KG1 (cell line): ENCODE measurements at places on chromosomes 4 and X.

DNA sequence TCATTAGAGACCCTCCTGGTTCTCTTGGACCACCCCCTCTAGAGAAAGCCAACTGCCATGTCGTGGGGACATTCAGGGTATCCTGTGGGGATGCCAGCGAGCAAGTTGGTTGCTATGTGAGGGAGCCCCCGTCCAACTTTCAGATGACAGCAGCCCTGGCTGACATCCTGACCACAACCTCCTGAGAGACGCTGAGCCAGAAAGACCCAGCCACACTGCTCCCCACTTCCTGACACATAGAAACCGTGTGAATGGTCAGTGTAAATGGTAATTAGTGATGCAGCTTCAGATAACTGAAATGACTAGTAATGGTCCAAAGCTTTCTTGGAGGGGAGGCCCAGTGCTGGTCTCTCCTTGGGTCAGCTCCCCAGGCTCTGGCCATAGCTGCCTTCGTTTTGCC lies 10.8 kb downstream of the CLCN4 start:
- DNase-seq, result no peak

- DNase-seq, result no peak
Observed at GRCh38 chr4:76584241-76585152, 149.5 kb downstream of the SHROOM3 start.

DNA sequence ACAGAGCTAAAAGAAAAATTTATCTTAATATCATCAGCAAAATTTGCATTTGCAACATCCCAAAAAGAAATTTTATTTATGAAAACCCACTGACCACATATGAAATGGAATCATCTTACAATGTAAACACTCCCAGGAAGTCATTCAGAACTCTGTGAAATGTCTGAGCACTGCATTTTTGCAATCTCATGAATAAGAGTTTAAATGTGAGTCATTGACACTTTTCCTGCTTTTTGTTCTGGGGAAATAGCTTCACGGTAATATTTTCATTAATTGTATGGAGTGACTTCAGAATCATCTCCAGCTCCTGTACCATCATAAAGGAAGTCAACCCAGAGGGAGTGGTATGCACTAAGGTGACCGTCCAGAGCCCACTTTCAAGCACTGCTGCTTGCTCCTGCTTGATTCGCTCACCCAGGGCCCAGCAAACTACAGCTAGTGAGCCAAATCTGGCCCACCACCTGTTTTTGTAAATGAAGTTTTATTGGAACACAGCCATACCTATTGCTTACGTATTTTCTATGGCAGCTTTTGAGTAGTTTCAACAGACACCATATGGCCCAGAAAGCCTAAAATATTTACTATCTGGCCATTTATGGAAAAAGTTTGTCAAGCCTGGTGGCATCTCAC lies 17.2 kb downstream of the EDNRA start:
- DNase-seq, result no peak

DNA sequence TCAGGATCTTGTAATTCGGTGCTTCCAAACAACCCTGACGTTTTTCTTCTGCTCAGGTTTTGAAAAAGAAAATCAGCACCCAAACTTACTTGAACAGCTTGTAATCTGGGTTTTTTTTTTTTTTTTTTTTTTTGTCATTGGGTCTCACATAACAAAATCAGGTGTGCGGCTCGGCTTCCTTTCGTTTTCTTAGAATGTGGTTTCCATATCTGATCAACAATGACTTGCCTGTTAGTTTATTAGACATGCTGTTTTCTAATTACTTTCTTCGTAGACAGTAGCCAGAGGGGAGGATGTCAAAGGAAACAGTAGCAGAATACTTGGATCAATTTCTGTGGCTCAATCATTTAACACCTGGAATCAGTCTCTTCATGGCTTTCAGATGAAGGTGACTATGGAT lies 890 bp upstream of the FREM3 start:
- no peak for DNase-seq

DNA sequence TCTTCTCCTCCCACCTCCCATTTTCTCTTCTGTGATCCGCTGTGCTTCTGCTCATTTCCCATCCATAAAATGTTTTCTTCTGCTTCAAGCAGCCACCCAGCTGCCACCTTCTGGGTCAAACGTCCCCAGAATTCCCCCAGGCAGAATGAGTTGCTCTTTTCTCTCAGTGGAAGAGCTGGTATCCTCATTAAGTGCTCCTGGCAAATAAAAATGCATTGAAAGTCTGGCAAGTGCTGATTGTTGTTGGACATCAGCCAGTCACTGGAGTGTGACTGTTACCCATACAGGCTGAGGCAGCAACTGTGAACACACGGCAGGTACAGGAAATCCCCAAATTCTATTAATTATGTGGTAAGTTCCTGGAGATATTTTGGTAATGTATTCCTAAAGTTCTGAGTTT lies 52.6 kb downstream of the LIMCH1 start:
- DNase-seq, result no peak

- DNase-seq, result no peak
Observed at GRCh38 chrX:120752431-120753082, 122.7 kb upstream of the C1GALT1C1 start.

DNA sequence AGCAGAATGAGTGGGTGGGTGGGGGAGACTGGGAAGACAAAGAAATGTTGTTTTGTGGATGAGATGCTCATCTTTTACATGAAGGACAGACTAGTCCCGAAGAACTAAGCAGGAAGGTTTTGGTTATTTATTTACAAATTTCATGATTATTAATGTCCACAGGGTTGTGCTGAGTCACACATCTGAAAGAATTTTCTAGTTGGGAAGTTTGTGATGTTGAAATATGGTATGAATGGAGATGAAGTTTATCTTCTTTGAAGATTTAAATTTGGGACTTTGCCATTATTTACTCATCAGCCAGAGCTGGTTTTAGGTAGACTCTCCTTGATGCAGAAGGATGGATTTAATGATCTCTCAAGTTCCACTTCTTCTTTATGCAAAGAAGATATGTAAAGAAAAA lies 75.5 kb downstream of the MOSPD2 start:
- DNase-seq, result no peak

DNA sequence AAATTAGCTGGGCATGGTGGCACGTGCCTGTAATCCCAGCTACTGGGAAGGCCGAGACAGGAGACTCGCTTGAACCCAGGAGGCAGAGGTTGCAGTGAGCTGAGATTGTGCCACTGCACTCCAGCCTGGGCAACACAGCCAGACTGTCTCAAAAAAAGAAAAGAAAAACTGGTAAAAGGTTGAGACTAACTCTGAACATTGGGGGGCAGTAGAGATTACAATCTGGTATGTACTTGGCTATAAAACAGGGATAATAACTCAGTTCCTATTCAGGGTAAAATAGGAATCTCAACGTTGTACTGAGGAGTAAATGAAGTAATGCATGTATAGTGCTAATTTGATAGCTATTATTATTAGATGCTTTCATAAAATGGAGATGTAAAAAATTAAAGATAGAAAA lies 12.5 kb upstream of the KLF8 start:
- DNase-seq, result no peak

- no peak for DNase-seq
Observed at GRCh38 chr4:138307319-138307718, 65.2 kb upstream of the SLC7A11 start.

GRCh38 chrX:123175366-123176122 lies 8.5 kb upstream of the GRIA3 start:
- no peak for DNase-seq

GRCh38 chrX:26889574-26889973 lies 573.6 kb downstream of the PPP4R3C start:
- no peak for DNase-seq

DNA sequence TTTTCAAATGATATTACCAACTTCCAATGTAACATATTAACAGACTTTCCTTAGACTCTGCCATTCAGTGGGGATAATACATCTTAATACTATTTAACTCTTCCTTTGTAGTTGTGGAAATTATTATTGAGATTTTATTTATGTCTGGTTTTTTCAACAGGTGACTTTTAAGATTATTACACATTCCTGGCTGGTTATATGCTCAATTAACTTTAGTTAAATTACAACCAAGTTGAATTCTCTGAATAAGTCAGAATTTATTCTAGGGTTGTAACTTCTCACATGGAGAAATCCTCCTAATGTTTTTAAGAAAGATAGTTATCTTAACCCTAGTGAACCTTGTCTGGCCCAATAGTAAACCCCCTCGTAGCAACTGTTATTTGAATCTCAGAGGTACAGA lies 107.3 kb downstream of the SLC10A6 start:
- DNase-seq, result no peak

DNA sequence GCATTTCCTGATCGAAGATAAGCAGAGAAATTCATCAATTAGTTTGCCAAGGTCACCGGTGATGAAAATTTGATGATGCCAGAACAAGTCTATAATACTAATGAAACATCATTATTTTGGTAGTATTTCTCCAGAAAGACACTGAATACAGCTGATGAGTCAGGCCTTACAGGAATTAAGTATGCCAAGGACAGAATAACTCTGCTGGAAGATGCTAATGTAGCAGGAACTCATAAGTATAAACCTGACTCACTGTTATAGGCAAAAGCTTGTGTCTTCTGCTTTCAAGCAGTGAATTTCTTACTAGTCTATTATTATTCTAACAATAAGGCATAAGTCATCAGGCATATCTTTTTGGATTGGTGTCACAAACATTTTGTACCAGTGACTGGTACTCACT lies 1825.1 kb upstream of the IGFBP7 start:
- DNase-seq, result no peak

GRCh38 chr4:158778712-158779111 lies 9.9 kb downstream of the FNIP2 start:
- no peak for DNase-seq

DNA sequence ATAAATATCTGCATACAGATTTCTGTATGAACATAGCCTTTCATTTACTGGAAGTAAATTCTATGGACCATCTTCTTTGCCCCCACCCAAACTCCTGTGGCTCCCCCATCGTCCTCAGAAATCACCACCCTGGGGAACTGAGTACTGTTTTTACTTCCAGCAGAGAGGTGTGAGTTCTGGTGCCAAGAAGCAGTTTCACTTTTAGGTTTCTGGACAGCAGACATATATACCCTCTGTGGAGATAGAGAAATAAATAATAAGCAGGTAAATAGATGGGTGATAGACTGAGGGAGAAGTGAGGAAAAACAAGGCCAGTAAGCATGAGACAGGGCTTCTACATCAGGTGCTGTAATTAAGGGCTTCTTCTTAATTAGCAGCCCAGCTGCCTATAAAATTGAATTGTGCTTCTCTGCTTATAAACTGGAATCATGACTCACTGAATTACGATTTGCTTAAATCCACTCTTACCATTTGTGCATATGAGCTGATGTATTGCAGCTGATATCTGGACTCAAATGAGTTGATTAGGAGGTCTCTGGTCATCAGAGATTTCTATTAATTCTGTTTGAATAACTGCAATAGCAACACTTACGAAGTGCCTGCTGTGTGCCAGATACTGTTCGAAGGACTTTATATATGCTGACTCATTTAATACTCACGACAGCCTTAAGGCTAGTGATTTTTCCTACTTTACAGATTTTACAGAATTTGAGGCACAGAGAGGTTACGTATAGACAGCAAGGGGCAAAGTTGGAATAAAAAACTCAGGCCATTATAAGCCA lies 60.8 kb upstream of the DHX15 start:
- DNase-seq, result no peak

DNA sequence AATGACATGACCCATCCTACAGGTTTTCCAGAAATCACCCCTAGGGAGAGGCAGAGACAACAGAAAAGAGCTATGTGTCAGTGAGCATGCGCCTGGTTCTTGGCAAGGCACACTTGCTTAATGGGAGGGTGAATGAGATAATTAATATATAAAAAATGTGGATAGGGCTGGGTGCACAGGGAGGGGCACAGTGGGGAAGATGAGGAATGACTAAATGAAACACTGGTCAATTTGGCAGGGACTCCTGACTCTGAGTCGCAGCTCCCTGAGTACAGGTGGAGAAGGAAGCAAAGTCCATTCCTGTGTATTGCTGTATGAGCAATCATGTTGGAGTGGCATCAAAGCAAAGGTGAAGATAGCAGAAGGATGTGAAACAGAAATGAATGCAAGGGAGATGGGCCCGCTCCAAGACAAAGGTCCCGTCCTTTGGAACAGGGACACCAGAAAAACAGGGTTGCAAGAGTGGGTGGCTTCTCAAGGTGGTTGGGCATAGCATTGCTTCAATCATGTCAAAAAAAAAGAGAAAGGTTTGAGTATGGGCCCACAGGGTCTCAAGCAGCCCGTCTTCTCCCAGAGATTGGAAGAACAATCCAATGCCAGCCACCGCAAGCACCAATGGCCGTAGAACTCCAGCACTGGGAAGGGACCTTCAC lies 278.4 kb upstream of the AGTR2 start:
- no peak for DNase-seq

DNA sequence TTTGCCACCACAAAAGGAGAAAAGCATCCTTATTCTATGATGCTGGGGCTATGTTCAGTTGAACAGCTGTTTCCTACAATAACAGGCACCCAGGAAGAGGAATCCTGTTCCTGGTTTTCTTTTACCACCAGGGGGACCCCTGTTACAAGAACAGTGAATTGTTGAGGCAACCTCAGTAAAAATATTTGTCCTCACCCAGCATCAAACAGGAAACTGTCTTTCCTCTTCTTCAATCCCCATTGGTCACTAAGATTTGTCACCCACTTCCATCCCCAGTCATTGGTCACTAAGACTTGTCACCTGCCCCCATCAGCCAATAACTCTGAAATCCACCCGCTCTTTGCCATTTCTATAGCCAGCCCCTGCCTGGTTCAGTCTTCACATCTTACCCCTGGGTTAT lies 143.5 kb upstream of the GALNT7 start:
- no peak for DNase-seq

- no peak for DNase-seq
Observed at GRCh38 chrX:129808158-129808828, 28.5 kb downstream of the SASH3 start.

- DNase-seq, result no peak
Observed at GRCh38 chr4:169615467-169616106, 3.2 kb upstream of the NEK1 start.

GRCh38 chrX:68498044-68498507 lies 775 bp upstream of the YIPF6 start:
- no peak for DNase-seq

DNA sequence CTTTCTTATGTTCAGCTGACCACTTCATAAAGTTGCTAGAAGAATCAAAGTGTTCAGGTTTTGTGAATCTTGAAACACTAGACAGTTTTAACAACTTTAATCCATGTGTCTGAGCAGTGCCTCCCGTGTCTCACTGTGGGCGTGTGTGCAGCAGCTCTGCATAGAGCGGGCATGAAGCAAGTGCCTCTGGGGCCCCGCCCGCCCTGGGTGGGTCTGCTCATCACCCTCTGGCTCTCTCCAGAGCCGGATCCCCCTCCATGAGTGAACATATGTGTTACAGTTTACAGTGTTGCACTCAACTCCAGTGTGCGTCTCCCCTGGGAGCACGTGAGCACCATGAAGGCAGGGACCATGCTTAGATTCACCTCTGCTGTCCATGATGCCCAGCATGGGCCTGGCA lies 37.6 kb upstream of the CRMP1 start:
- no peak for DNase-seq

- no peak for DNase-seq
Observed at GRCh38 chr4:152229782-152230289, 306.1 kb downstream of the FBXW7 start.

DNA sequence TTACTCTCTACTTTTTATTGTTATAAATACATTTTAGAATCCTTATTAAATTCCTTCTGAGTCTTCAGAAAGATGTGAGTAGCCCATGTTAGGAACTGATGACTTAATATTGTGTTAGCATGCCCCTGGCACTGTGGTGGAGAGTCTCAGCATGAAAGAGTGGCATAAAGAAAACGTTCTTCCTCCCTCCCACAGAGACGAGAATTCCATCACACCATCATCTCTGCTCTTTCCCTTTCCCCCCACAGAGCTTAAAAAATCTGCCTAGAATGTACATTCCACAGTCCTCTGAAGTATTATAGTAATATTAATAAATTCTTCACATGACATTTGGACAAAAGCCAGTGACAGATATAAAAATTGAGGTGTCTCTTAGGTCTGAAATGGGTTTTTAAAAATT lies 117.8 kb upstream of the DKK2 start:
- no peak for DNase-seq
